ENCODE measurements at places on chromosomes 3 and 15.

- no peak for DNase-seq
Observed at GRCh38 chr15:89760303-89761008, 9.4 kb upstream of the MESP1 start.

- DNase-seq, result no peak
Observed at GRCh38 chr3:39637807-39638206, 170.3 kb downstream of the MOBP start.

DNA sequence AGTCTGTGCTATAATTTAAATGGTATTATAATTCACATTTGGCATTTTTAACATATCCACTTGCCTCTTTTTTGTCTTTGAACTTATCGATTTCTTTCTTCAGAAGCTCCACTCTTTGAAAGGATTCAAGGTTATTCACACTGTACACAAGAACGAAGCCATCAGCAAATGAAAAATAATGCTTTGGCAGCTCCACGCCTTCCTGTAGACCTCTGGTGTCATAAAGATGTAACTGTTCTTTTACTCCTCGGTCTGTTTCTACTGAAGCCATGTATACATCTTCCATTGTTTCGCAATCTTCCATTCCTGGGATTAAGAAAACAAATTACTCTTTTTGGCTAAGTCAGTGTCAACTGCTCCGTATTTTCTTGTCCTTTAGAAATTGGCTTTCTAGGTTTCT is 16.0 kb downstream of the NKIRAS1 start:
- DNase-seq, result no peak

DNA sequence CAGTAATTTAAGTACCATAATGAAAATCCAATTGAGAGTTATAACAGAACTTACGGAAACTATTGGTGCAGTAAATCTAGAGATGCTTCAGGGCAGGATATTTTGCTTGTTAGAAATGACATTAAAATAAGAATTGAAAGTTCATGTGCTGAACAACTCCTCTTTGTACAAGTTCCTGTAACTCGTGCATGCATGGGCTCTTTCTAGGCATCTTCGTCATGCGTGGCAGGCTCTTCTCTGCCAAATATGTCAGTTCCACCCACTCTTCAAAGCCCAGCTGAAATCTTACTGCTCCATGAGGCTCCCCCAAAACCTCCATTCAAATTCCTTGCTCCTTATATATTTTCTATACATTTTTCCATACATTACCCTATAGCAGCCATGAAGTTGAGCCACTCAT is 48.7 kb downstream of the FBN1 start:
- DNase-seq, result no peak

DNA sequence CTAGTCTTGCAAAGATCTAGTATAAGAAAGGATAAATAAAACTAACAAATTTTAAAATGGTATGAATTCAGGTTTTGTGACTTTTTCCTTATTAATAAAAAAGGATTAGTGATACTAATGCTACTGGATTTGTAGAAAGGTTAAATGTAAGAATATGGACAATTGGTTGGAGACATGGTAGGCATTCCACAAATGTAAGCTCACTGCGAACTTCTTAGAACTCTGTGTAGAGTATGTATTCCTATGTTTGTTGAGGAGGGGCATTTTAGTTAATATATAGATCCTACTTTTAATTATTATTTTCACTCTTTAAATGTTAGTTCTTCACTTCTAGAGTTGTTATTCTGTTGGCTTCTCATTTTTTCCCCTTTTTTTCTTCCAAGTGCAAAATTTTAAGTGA is 414.3 kb downstream of the RBMS3 start:
- DNase-seq, result no peak

DNA sequence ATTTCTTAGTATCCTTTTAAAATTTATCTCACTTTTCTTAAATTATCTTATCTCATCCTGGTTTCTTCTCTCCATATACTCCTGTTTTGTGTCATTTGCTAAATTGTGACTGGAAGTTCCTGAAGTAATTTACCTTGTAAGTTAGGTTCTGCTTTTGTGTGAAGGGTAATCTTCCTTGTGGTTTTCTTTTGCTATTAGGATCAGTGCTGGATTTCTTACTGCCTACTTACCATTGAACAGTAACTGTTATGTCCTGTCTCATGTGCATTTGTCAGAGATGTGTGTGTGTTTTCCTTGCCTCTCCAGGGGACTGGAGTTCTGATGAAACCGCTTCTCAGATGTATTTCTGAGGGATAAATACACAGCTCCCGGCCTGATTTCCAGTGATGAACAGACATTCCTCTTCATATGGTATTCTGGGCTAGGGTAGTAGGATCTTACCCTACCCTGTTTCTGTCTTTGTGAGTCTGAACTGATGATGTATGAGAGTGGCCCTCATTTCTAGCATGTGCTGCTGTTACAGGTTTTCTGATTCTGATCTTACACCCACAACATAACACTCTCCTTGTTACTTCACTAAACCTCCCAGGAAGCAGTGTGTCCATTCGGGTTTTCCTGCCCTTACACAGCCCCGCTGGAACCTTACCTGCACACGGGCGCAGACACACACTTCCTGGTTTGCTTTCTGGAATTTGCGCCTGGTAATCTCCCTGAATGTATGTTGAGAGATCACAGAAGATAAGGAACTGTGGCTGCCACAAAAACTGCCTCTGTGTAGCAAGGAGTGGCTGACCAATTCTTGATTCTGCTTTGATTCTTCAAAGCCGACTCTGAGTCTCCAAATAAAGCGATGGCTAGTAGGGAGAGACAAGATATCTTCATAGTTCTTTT is 14.7 kb downstream of the PAK2 start:
- no peak for DNase-seq

DNA sequence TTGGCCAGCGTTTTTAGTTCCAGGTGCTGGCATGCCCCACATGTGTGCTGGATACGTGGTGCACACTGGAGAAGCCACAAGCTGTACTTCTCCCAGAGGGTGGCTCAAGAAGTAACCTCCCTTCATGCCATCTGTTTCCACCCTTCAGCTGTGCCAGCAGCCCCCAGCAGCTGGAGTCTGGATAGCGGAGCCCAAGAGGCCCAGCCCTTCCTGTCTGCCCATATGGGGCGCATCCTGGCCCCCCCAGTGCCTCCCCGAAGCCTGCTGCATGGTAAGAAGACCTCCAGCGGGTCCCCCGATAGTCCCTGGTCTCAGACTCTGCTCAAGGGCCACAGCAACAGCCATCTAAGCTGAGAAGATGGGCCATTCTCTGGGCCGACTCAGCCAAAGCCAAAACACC is 5.8 kb upstream of the MANF start:
- DNase-seq, result no peak

- no peak for DNase-seq
Observed at GRCh38 chr3:72632129-72632528, 216.1 kb downstream of the SHQ1 start.

- no peak for DNase-seq
Observed at GRCh38 chr3:194370753-194371152, 1.2 kb upstream of the LRRC15 start.

Data from amniotic stem cell (primary cell).